ENCODE measurements at places on chromosomes 3 and 15.
A peak's percentile ranks its signal among the peaks of the same experiment; 100 is the strongest.

- DNase-seq, result no peak
These were observed 619.0 kb upstream of the GOLIM4 start for GRCh38 chr3:168714609-168715240.

- no peak for DNase-seq
These were observed 347.2 kb upstream of the TPRG1 start for GRCh38 chr3:188824566-188824965.

- no peak for DNase-seq
These were observed 28.9 kb upstream of the ESYT3 start for GRCh38 chr3:138405486-138405885.

- peak; percentile 79 for DNase-seq
These were observed 169.3 kb downstream of the LPP start for GRCh38 chr3:188323067-188323842.

GRCh38 chr15:88072598-88073390 lies 183.7 kb downstream of the NTRK3 start:
- DNase-seq, result no peak

- no peak for DNase-seq
These were observed 69.3 kb upstream of the RPL35A start for GRCh38 chr3:197880491-197881269.

- no peak for DNase-seq
These were observed 188.4 kb upstream of the ST8SIA2 start for GRCh38 chr15:92205255-92205739.

GRCh38 chr3:71662568-71662967 lies 62.6 kb downstream of the EIF4E3 start:
- DNase-seq, result no peak

- no peak for DNase-seq
These were observed 69.6 kb downstream of the SENP2 start for GRCh38 chr3:185655426-185656320.

DNA sequence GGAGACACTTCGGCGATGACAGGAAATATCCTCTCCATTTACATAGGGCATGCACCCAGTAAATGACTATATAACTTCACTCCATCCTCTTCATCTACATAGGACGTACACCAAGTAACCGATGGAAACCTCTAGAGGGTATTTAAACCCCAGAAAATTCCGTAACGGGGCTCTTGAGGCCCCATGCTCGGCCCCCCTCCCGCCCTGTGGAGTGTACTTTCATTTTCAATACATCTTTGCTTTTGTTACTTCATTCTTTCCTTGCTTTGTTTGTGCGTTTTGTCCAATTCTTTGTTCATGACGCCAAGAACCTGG lies 7.5 kb upstream of the FAM107A start:
- DNase-seq, result peak; percentile 31

DNA sequence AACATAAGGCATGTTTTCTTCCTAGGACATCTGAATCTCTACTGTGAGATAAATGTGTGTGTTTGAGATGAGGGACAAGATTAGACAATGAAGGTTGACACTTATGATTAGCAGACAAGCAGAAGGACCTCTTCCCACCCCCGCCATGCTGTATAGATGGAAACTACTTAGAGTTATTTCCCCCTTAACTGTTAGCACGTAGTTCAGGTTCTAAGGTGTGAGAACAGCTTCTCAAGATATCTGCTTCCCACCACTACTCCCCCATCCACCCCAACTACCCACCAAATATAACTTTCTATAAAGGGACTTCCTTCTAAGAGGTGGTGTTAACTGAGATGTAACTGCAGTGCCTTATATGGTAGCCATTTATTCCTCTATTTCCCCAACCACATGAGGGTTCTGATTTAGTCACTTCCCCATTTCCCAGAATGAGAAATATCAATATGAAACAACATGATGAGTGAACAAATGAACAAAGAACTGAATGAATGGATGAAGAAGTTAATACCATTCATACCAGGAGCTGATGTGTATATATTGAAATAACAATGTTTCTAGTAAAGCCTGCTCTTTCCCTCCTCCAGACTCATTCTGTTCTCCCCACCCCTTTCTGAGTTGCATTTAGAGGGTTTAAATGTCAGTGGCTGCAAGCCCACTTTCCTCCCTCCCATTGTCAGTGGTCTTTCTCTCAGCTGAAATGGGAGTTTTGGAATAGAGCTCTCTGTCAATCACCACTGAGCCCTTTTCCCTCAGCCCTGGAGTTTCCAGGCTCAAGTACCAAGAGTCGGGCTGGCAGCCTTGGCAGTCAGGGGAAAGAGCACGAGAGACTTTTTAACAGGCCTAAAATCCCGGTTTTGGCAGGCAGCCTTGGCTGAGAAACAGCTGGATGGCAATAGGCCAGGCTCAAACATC lies 7.7 kb upstream of the RFTN1 start:
- peak; percentile 81 for DNase-seq

GRCh38 chr3:11928381-11928780 lies 75.8 kb upstream of the SYN2 start:
- DNase-seq, result no peak

- no peak for DNase-seq
These were observed 8.9 kb downstream of the CFAP20DC start for GRCh38 chr3:59040902-59041301.

- DNase-seq, result no peak
These were observed 194.3 kb downstream of the CBLB start for GRCh38 chr3:105674437-105675065.

DNA sequence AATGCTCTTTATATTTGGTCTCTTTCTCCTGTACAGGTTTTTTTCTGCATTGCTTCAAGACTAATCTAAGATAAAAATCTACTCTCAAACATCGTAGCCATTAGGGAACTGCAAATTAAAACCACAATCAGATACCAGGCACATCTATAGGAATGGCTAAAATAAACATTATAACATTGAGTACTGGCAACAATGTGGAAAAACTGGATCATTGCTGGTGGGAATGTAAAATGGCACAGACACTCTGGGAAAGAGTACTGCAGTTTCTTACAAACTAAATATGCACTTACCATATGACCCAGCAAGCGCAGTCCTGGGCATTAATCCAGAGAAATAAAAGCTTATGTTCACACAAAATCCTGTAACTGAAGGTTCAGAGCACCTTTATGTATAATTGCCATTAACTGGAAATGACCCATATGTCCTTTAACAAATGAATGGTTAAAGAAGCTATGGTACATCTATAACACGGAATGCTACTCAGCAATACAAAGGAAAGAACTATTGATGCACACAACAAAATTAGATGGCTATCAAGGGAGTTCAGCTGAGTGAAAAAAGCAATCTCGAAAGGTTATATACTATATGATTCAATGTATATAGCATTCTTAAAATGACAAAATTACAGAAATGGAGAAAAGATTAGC lies 6.3 kb downstream of the ABCC5 start:
- DNase-seq, result no peak

DNA sequence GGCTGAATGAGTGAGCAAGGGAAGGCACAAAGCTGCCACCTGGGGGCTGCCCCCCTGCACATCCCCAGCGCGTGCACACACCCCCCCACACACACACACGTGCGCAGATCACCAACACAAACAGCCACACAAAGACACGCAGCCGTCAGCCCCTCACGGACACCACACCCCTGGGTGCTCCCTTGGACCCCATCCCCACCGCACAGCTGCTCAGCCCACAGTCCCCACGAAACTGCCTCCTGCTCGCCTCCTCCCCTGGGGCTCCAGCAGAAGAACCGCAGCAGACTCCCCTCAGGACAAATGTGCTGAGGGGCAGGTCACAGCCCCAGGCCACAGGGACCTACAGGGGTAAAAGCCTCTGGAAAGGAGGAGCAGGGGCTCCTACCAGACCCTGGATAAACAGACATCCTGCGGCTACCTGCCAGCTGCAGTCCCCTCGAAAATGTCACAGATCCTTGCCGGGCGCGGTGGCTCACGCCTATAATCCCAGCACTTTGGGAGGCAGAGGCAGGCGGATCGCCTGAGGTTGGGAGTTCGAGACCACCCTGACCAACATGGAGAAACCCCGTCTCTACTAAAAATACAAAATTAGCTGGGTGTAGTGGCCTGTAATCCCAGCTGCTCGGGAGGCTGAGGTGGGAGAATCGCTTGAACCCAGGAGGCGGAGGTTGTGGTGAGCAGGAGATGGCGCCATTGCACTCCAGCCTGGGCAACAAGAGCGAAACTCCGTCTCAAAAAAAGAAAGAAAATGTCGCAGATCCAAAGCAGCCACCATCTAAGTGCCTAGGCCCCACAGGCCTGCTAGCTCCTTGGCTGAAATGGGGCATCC lies 6.5 kb downstream of the TWF2 start:
- peak; percentile 62 for DNase-seq

DNA sequence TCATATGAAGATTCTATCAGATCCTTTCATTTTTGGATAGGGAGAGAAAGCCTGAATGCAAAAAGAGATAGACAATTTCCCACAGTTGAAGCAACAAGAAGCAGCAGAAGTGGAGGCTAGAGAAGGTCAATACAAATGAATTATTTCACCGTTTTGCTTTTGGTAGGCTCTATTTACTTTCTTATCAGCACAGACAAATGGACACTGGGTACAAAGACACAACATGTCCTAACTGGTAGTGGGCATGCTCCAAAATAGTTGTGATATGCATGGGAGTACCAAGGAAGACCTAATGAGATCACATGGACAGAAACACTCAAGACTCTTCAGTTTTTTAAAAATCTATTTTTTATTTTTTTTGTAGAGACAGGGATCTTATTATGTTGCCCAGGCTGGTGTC lies 99.4 kb downstream of the XRN1 start:
- DNase-seq, result no peak

DNA sequence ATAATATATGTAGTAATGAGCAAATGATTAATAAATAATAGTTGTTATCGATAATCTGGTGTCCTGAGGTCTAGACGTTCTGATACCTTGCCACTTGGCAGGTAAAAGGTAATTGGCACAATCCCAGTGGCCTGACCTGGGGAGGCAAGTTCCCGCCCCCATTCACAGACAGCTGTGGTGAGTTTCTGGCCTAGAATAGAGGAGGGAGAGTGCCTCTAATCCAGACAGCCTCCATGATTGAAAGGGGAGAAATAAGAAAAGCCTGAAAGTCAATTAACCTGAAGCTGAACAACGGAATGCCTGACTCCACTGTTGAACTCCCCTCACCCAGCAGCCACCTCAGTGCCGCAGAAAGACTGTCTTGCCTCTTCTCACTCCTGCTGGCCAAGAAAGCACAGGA lies 38.1 kb upstream of the SV2B start:
- no peak for DNase-seq

DNA sequence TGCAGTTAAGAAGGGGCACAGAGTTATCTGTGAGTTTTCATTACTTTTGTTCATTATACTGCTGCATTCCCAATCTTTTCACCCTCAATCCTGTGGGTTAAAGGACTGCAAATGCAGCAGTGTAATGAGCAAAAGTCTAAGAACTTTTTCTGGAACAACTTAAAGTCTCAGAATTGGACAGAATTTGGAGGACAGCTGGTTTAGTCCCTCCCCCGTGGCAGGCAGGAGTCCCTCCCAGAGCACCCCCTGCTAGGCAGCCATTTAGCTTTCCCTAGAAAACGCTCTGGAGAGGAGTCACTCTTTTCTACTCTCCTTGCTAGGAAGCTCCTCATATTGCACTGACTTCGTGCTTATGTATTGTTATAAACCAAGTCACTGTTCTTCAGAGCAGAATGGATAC lies 156.3 kb upstream of the UBE2E1 start:
- DNase-seq, result no peak

- no peak for DNase-seq
These were observed 284.7 kb upstream of the ICE2 start for GRCh38 chr15:60763688-60764087.

- DNase-seq, result no peak
These were observed 279.5 kb upstream of the NECTIN3 start for GRCh38 chr3:110791995-110792686.

GRCh38 chr3:9022305-9023225 lies 59.3 kb upstream of the RAD18 start:
- no peak for DNase-seq

GRCh38 chr3:9500108-9501050 lies 53.2 kb downstream of the LHFPL4 start:
- DNase-seq, result peak; percentile 83

DNA sequence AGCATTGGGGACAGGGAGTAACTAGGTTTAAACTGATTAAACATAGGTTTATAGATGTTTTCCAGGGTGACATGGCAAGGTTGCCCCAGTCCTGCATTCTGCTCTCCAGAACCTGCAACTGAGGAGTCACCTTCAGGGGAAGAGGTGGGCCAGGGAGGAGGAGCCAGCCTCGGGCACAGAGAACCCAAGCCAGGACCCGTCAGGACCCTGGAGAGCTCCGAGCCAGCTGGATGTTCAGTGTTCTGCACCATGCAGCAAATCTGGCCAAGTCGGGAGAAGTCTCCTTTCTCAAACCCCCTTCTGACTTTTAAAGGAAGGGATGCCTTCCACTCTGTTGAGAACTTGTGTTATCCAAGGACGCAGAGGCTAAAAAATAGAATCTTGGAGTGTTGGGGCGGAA lies 62.1 kb upstream of the SLC6A11 start:
- peak; percentile 69 for DNase-seq

GRCh38 chr3:57279685-57280084 lies 12.8 kb downstream of the ASB14 start:
- peak; percentile 9 for DNase-seq

GRCh38 chr3:15010664-15011063 lies 54.5 kb downstream of the MRPS25 start:
- no peak for DNase-seq

DNA sequence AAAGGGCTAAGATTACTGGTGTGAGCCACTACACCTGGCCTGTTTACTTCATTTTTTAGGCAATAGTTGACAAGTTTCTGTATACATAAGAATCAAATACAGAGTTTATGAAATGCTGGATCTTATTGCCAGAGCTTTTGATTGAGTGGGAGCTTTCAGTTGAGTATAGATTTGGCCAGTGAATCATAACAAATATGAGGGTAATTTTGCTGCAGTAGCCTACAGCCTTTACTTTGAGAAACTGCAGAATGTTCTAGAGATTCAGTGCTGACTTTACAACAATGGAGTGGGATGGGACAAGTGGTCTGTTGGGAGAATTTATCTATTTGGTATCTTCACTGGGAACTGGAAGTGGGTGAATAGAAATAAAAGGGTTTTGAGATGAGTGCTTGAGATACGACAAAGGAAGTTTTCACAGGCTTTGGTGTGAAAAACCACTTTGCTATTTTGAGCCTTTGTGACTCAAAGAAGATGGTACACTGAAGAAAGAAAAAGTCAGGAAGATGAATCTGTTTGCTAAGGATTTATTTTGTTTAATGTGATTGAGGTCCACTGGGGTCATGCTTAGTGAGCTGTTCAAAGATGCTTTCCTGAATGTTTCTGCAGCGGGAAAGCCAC lies 227.8 kb downstream of the UBE2E2 start:
- no peak for DNase-seq

All from activated CD8-positive, alpha-beta T cell treated with anti-CD3 and anti-CD28 coated beads for 36 hours (primary cell).